T-helper 22 cell (primary cell): ENCODE measurements at places on chromosomes 5 and 9.

- DNase-seq: no peak
Observed at GRCh38 chr9:88390371-88390990, 2.2 kb downstream of the SPIN1 start.

GRCh38 chr5:5572010-5572865 is 149.8 kb downstream of the ICE1 start:
- DNase-seq: no peak

DNA sequence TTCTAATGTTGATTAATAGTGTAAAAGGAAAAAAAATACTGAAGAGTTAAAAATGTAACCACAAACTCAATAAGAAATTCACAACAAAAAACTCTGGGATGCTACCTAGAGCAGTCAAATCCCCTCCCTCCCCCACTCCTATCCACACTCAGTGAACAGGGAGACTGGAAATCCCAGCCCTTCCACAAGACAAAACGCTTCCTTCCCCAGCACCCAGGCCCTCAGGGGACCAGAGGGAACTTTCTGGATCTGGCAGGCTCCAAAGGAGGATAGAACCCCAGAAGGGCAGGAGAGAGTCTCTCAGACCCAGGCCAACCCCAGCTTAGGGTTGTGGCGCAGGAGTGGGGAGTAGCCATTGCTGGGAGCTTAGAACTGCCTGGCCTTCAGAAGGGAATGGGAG is 55.0 kb downstream of the DCP2 start:
- no peak for DNase-seq

GRCh38 chr5:56302027-56302426 is 68.9 kb upstream of the ANKRD55 start:
- DNase-seq: no peak

DNA sequence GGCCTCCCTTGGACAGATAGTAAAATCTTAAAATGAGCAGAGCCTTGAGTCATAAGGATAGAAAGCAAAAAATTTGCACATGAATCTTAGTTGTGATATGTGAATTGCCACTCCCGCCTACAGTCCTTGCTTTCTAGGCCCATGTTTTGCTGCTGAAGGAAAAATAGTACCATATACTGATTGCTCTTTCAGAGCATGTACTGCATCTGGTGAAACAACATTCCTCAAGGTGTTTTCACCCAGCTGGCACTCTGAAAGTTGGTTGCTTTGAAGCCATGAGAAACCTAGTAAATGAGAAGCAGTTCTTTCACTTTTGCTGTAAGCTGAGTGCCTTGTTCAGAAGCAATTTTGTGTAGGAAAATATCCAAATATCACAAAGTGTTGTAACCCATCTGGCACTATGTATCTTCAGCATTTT is 10.3 kb downstream of the CDC37L1 start:
- no peak for DNase-seq

- no peak for DNase-seq
Observed at GRCh38 chr9:123150708-123151503, 117.4 kb downstream of the GPR21 start.

GRCh38 chr5:181151146-181151545 is 3.8 kb downstream of the OR2V2 start:
- DNase-seq: no peak

DNA sequence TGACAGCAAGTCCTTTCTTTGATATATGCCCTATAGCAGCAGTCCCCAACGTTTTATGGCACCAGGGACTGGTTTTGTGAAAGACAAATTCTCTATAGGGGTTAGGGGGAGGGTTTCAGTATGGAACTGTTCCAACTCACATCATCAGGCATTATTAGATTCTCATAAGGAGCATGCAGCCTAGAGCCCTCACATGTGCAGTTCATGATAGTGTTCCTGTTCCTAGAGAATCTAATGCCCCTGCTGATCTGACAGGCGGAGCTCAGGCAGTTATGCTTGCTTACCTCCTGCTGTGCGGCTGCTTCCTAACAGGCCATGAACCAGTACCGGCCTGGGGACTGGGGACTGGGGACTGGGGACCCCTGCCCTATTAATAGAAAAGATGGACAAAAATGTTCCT is 2.7 kb upstream of the RAPGEF6 start:
- no peak for DNase-seq

- DNase-seq: no peak
Observed at GRCh38 chr5:76537073-76537543, 86.1 kb downstream of the F2RL2 start.

GRCh38 chr9:68555437-68556150 is 14.9 kb upstream of the TMEM252 start:
- DNase-seq: no peak

DNA sequence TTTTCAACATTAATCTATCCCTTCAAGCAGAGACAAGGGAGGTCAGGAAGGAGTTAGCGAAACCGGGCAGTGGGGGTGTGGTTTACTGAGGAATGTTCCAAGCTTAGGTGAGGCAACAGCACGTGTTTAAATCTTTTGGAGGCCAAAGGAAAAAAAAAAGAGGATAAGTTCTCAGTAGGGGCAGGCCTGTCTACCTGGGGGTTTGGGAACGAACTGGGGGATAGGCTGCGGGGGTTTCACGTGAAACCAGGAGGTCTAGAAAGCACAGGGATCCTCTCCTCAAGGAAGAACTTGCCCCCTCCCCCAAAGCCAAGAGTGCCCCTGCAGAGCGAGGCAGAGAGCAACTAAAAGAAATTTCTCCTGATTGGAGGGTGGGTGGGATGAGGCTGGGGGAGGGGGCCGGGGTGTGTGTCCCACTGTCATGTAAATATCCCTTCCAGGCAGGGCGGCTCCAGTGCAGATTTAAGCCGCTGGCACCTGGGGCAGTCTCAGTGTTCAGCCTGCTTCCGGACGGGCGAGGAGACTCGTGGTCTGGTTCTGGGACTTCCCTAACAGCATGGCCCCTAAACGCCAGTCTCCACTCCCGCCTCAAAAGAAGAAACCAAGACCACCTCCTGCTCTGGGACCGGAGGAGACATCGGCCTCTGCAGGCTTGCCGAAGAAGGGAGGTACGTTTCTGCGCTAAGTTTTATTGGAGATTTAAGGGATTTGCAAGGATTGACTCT is 5.5 kb upstream of the SET start:
- DNase-seq: no peak

DNA sequence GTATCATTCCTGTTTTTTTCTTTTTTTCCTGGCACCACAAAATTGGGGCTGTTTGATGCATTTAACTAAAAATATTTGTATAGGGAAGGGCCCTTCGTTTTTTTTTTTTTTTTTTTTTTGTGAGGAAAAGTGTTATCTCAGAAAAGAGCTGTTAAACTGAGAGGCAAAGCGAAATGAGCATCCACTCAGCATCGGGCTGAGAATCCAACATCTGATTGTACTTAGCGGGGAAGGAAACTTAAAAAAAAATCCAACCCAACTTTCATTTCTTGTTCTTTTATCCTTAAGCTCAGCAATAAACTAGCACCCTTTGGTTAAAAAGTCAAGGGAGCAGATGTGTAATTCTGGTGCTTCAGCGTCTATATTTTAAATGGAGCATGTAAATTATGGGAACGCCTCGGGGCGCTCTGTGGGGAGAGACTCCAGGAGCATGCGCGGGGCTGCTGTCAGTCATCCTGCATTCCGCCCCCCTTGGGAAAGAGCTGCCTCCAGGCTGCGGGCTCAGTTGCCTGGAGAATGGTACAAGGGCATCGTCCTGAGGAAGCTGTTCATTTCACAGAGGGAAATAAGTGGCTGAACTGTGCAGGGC is 33.3 kb downstream of the DMRT2 start:
- DNase-seq: no peak
